Sigmoid colon (tissue), 7 donors: ENCODE measurements at places on chromosomes 13 and 19.

DNA sequence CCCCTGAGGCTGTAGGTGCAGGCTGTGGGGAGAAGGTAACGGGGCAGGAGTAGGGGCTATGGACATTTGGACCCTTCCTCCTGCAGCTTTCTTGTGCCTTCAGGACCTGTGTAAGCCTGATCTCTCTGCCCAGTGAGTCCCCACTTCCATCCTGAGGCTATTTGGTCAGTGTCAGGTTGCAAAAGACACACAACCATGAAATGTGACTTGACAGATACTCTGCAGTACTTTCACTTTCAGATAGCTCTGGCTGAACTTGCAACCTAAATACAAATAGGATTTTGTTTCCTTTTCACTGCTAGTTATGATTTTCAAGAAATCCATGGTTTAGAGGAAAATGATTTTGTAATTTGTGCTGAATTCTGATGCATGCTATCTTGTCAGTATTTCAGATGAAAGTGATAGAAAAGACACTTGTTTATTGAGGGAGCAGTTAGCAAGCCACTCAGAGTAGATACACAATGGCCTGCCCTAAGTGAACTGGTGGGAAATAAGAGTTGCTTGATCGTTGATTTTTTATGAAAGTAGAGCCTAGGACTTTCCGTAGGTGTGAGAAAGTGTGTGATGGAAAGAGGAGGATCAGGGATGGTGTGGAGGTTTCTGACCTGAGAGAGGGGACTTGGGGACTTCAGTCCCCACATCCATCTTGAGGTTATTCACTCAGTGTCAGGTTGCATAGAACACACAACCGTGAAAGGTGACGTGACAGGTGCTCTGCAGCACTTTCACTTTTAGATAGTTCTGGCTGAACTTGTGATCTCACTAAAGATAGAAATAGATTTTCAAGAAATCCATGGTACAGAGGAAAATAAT is 18.1 kb upstream of the EID2 start:
- peak overlapping the region; percentile 12 for H3K4me3 ChIP-seq
- H3K36me3 ChIP-seq: no peaks in the 10 kb centered on the region
- no peaks in the 10 kb centered on the region for H3K27me3 ChIP-seq
- no peaks in the 10 kb centered on the region for H3K4me1 ChIP-seq
- DNase-seq: no peak

GRCh38 chr13:44801990-44802389 is 187.3 kb downstream of the NUFIP1 start:
- H3K4me3 ChIP-seq: no peak overlapping the region
- no peaks in the 10 kb centered on the region for H3K36me3 ChIP-seq

GRCh38 chr19:33629826-33630375 is 8.1 kb downstream of the CHST8 start:
- H3K4me1 ChIP-seq: no peaks in the 10 kb centered on the region
- no peak overlapping the region for H3K4me3 ChIP-seq
- H3K27ac ChIP-seq: no peak overlapping the region
- peaks cover 51% of the 10 kb centered on the region for H3K27me3 ChIP-seq
- no peaks in the 10 kb centered on the region for H3K36me3 ChIP-seq

DNA sequence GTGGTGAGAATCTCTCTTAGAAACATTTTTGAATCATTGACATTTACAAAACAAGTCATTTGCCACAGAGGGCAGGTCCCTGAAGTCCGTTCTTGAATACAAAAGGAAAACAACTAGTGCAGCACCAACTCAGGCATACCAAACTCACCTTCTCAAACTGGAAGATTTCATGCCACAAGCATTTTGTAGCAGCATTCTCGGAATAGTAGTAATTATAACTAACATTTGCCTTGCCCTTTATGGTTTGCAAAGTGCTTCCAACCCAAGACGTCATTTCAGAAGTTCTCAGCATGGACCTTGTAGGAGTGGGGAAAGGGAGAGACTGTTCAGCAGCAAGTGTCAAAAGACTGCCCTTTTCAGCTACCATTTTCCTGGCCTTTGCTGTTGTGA is 344.6 kb downstream of the RFC3 start:
- H3K4me3 ChIP-seq: peak overlapping the region; percentile 1
- no peak for DNase-seq
- peak overlapping the region; percentile 79 for H3K27ac ChIP-seq
- peaks cover 39% of the 10 kb centered on the region for H3K4me1 ChIP-seq
- H3K36me3 ChIP-seq: no peaks in the 10 kb centered on the region

- no peaks in the 10 kb centered on the region for H3K4me1 ChIP-seq
- no peaks in the 10 kb centered on the region for H3K27me3 ChIP-seq
- H3K36me3 ChIP-seq: no peaks in the 10 kb centered on the region
- H3K4me3 ChIP-seq: no peak overlapping the region
Measured at GRCh38 chr13:62168891-62169290, 753.2 kb upstream of the PCDH20 start.

GRCh38 chr13:34364633-34365032 is 546.7 kb downstream of the RFC3 start:
- no peak for DNase-seq
- H3K27me3 ChIP-seq: no peaks in the 10 kb centered on the region
- no peaks in the 10 kb centered on the region for H3K36me3 ChIP-seq
- H3K4me3 ChIP-seq: no peak overlapping the region
- H3K27ac ChIP-seq: no peak overlapping the region

DNA sequence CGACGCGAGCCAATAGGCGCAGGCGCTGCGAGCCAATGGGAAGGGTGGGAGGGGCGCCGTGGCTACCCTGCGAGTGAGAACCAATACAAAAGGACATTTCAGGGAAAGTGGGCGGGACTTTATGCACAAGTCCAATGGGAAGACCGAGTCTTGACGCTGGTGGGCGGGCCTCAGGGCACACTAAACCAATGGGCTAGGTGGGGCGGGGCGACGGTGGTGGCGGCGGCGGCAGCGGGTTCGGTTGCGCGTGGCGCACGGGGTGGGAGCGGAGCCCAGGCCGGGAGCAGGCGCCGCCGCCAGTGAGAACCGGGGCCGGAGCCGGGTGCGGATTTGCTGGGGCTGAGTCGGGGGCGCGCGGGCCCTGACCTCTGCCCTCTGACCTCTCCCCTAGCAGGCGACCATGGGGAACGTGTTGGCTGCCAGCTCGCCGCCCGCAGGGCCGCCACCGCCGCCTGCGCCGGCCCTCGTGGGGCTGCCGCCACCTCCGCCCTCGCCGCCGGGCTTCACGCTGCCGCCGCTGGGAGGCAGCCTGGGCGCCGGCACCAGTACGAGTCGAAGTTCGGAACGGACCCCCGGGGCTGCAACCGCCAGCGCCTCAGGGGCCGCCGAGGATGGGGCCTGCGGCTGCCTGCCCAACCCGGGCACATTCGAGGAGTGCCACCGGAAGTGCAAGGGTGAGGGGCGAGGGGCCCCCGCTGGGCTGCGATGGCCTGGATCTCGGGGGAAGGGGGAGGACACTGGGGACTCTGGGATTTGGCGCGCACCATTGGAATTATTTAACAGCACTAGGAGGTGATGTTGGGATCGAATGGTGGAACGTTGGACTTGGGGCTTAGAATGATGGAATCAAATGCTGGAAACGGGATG is at the start of gene TOMM40:
TSS of gene TOMM40 (plus strand) at position 239 of the 867 bp plus-strand sequence. CDS start at position 401, 162 bp downstream.
- peak; percentile 100 for DNase-seq
- peaks cover 30% of the 10 kb centered on the region for H3K36me3 ChIP-seq
- H3K27ac ChIP-seq: peak within 1 kb of the TSS; percentile 91
- H3K4me3 ChIP-seq: peak within 1 kb of the TSS; percentile 99
- H3K4me1 ChIP-seq: peaks cover 26% of the 10 kb centered on the region

DNA sequence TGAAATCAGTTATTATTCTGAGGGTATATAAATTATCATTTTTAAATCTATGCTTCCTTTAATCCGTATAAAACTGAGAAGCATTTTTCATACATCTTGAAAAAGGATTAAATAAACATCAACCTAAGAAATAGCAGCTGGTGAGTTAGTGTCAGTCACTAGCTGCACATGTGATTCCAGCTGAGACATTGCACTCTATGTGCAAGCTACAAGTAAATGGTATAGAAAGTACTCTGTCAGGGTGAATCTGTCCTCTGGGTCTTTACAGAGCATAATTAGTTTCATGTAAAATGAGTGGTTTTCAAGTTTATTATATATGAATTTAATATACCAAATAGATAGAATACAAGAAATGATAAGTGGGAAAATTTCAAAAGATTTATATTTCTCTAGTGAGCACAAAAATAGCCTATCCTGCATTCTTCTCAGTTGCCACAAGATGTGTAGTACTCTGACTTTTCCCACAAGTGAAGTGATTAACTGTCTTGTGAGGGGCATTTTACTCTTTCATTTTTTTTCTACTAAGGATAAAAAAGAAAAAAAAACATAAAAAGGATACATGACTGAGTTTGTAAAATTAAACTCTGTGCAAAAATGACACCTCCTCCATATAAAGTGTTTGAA is 1372.1 kb downstream of the PCDH9 start:
- H3K4me3 ChIP-seq: no peak overlapping the region
- no peaks in the 10 kb centered on the region for H3K4me1 ChIP-seq
- DNase-seq: no peak
- no peaks in the 10 kb centered on the region for H3K27me3 ChIP-seq
- no peaks in the 10 kb centered on the region for H3K36me3 ChIP-seq

GRCh38 chr13:107590556-107590955 is 624.8 kb downstream of the LIG4 start:
- H3K36me3 ChIP-seq: no peaks in the 10 kb centered on the region
- no peaks in the 10 kb centered on the region for H3K27me3 ChIP-seq
- no peak overlapping the region for H3K4me3 ChIP-seq
- no peak for DNase-seq
- no peaks in the 10 kb centered on the region for H3K4me1 ChIP-seq
- H3K27ac ChIP-seq: no peak overlapping the region

DNA sequence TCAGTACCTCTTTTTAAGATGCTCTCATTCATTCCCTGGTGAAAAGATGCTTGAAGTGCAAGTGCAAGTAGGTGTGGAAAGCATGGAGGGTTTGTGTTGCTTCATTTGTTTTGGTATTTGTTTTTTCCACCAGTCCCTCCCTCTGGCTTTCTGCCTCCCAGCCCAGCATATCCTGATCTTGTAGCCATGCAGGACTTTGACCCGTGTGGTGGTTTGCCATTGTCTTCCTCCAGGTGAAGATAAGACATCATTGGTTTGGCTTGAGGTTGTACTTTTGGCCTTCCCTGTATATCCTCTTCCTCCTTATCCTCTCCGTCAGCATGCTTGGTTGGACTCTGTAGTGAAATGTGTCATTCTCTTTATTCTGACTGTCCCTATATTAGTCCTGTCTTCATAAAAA is 9.1 kb downstream of the SPINT2 start:
- H3K36me3 ChIP-seq: no peaks in the 10 kb centered on the region
- H3K4me1 ChIP-seq: peaks cover 46% of the 10 kb centered on the region
- H3K27ac ChIP-seq: peak overlapping the region; percentile 38
- no peaks in the 10 kb centered on the region for H3K27me3 ChIP-seq
- DNase-seq: peak; percentile 28

DNA sequence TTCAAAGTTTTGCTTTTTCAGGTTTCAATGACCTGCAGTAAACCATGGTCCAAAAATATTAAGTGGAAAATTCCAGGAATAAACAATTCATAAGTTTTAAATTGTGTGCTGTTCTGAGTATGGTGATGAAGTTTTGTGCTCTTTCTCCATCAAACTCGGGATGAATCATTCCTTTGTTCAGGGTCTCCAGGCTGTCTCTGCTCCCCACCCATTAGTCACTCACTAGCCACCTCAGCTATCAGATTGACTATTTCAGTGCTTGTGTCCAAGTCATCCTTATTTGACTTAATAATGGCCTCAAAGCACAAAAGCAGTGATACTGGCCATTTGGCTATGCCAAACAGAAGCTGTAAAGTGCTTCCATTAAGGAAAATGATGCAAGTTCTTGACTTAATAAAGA is 1140.4 kb downstream of the EFNB2 start:
- H3K36me3 ChIP-seq: no peaks in the 10 kb centered on the region
- no peaks in the 10 kb centered on the region for H3K4me1 ChIP-seq

- no peak for DNase-seq
- H3K27me3 ChIP-seq: no peaks in the 10 kb centered on the region
- H3K27ac ChIP-seq: no peak overlapping the region
- H3K4me1 ChIP-seq: peaks cover 19% of the 10 kb centered on the region
Measured at GRCh38 chr13:48533961-48534600, 1.2 kb upstream of the RCBTB2 start.

- H3K4me3 ChIP-seq: no peak overlapping the region
- no peak overlapping the region for H3K27ac ChIP-seq
- no peaks in the 10 kb centered on the region for H3K4me1 ChIP-seq
- H3K27me3 ChIP-seq: no peaks in the 10 kb centered on the region
- H3K36me3 ChIP-seq: no peaks in the 10 kb centered on the region
Measured at GRCh38 chr13:90562443-90562842, 785.0 kb upstream of the MIR17HG start.

GRCh38 chr19:55284405-55285058 is 735 bp downstream of the BRSK1 start:
- H3K4me1 ChIP-seq: no peaks in the 10 kb centered on the region
- DNase-seq: no peak
- peak overlapping the region; percentile 75 for H3K4me3 ChIP-seq

- no peak overlapping the region for H3K27ac ChIP-seq
- no peaks in the 10 kb centered on the region for H3K4me1 ChIP-seq
- no peak overlapping the region for H3K4me3 ChIP-seq
- H3K27me3 ChIP-seq: no peaks in the 10 kb centered on the region
- H3K36me3 ChIP-seq: no peaks in the 10 kb centered on the region
- DNase-seq: no peak
Measured at GRCh38 chr13:25198647-25199046, 26.6 kb upstream of the AMER2 start.

DNA sequence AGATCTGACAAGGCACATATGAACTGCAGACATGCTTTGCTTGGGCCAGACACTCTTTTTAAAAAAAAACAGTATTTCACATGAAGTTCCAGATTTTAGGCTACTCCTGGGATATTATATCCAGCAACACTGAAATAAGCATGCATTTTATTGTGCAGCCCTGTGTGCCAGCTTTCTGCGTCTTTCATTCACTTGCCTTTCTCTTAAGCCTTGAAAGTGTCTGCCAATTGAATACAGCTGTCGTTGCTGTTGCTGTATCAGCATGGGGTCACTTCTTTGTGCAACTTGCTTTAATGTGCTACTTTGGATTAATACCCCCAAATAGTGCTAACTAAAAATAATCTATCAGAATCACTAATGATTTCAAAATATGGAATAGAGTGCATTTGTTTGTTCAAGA is 657.8 kb downstream of the SLITRK6 start:
- no peaks in the 10 kb centered on the region for H3K27me3 ChIP-seq
- no peak for DNase-seq
- H3K27ac ChIP-seq: no peak overlapping the region
- no peaks in the 10 kb centered on the region for H3K36me3 ChIP-seq
- no peaks in the 10 kb centered on the region for H3K4me1 ChIP-seq

DNA sequence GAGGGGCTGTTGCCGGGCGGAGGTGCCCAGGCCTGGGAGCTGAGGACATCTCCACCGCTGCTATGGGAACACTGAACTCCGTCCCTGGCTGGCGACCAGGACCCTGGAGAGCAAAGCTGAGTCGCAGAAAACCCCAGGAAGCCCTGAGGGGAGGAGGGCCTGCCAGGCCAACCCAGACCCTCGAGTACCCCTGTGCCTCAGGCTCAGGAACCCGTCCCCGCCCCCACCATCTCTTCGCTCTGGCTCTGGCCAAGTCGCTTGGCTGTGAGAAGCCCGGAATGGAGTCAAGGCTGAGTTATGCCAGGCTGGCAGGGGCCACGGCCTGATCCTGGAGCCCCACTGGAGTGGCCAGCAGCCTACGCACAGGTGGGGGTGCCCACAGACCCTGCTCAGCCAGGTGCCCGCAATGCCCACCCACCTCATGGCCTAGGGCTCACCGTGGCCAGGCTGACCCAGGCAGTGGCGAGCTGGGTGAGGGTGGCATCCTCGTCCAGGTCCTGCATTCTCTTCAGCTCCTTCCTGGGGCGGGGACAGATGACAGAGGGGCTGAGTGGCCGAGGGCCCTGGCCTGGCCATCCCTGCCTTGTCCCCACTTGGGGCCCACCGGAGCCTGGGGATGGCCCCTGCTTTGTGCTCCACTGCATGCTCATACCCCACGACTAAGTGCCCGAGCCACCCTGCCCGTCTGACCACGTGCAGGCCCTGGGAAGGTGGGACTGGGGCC is 8.5 kb upstream of the CERS1 start:
- no peaks in the 10 kb centered on the region for H3K4me1 ChIP-seq
- no peak overlapping the region for H3K27ac ChIP-seq
- DNase-seq: no peak
- peaks cover 83% of the 10 kb centered on the region for H3K36me3 ChIP-seq
